ENCODE measurements at places on chromosomes 11 and 22. TPM values are rescaled to one million over a fixed set of nuclear protein-coding genes. Genes with fewer than 3 reads are reported as not detected.

A4GALT gene
- total RNA-seq = 14.4 TPM

MRGPRX3 gene
- not detected for total RNA-seq

EXPH5 gene
- 0.03 TPM for total RNA-seq

FLRT1 gene
- total RNA-seq = not detected

RASSF10 gene
- total RNA-seq = 7.6 TPM

TSSK2 gene
- total RNA-seq = not detected

TRIM44 gene
- total RNA-seq = 25.7 TPM

CARD10 gene
- 41.1 TPM for total RNA-seq

CAVIN3 gene
- total RNA-seq = 37.9 TPM

OR4X1 gene
- not detected for total RNA-seq

RAG2 gene
- total RNA-seq = not detected

C11orf65 gene
- 0.20 TPM for total RNA-seq

MEI1 gene
- total RNA-seq = not detected

LINC01488 gene
- not detected for total RNA-seq

RASGRP2 gene
- 0.82 TPM for total RNA-seq

TMPRSS13 gene
- total RNA-seq = not detected

VWCE gene
- 0.50 TPM for total RNA-seq

CACNA1I gene
- 0.03 TPM for total RNA-seq

TUB gene
- total RNA-seq = 5.2 TPM

OR5B21 gene
- total RNA-seq = not detected

OR9G4 gene
- total RNA-seq = not detected

BARX2 gene
- total RNA-seq = not detected

CCDC81 gene
- total RNA-seq = 0.25 TPM

MCHR1 gene
- not detected for total RNA-seq

RAG1 gene
- 0.29 TPM for total RNA-seq

PKP3 gene
- total RNA-seq = 39.8 TPM

Data from A549 treated with RU486 at 1 μM for 4 hours (cell line).